ENCODE measurements at places on chromosomes 16 and 17.

GRCh38 chr17:75634754-75635609 lies 1.7 kb downstream of the SMIM5 start:
- DNase-seq: no peak

- no peak for DNase-seq
Measured at GRCh38 chr17:58385359-58385899, 31.9 kb downstream of the RNF43 start.

DNA sequence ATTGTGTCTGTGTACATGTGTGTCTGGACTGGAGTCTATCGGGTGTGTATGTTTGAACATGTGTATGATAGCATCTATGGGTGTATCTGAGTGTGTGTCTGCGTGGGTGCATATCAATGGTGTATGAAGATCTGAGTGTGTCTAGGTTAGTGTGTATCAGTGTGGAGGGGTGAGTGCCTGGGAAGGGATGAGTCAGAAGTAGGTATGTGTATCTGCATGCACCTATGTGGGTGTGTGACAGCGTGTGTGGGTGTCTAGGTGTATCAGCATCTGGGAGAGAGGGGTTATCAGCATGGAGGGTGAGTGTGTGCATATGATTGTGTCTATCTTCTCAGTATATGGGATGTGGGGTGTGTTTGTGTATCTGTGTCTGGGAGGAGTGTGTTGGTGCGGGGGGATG lies 58.2 kb upstream of the LHX1 start:
- DNase-seq: no peak

GRCh38 chr17:48295362-48296288 lies 134.4 kb downstream of the SKAP1 start:
- DNase-seq: no peak

GRCh38 chr16:48125888-48126287 lies 29.9 kb downstream of the ABCC12 start:
- DNase-seq: no peak

DNA sequence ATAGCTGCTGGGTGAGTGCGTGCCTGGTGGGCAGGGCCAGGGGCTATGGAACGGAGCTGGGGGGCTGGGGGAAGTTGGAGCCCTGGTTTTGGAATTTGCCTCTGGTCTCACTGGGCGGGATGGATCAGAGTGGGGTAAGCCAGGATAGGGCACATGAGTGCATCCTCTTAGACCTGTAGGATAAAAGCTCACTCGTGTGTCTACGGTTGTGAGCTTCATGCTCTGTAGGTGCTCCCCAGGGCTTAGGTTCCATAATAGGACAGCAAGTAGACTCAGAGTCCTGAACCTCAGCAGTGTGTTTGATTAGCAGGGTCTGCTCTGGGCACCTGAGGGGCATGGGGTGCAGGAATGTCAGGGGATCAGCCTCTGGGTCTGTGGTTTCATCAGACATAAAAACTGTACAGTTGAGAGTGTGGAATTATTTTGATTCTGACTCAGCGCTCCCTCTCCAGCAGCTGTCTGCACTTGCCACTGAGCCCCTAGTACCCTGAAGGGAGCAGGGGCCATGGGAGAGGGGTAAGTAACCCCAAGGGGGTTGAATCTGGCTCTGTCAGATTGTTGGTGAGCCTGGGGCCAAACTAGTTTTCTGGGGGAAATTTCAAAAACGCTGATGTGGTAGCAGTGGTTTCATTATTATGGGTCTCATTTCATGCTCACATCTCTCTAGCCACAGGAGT lies 84.2 kb upstream of the LGALS9 start:
- no peak for DNase-seq

DNA sequence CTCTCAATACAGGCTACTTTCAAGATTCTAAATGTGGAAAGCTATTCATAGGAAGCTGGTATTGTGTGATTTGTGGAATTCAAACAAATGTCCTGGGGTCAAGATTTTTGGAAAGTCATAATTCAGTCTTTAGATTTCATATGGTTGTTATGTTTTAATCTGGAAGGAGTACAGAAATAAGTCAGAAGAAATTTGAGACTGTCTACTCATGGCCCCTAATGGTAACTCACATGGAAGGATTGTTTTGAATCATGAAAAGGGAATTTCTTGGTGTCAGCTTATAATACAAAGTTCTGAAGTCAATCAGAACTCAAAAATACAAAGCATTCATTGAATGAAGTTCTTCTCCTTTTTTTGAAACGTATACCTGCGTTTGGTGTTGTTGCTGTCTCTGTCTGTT lies 3.1 kb downstream of the KCNJ2 start:
- no peak for DNase-seq

GRCh38 chr17:6853764-6854442 lies 22.4 kb upstream of the TEKT1 start:
- no peak for DNase-seq

DNA sequence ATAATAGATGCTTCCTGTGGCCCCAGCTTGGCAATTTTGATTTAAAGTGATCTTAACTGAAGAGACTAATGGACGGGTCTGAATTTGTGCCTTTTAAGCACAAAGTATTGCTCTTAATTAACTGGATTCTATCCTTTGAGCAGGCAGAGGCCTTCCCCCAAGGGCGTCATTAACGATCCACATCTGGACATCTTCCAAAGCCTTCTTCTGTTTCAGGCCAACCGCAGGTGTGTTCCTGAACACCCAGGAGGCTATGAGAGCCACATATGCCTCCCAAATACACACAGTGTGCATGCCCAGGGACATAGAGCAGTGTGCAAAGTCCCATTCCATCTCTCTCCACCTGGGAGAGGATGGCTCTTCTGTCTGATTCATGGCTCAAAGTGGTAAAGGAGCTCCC lies 42.3 kb downstream of the MAPT start:
- DNase-seq: no peak

- DNase-seq: no peak
Measured at GRCh38 chr17:74288785-74289184, 14.8 kb downstream of the DNAI2 start.

All from activated naive CD4-positive, alpha-beta T cell (primary cell).